ENCODE measurements at places on chromosomes 1 and 21. TPM values are rescaled to one million over a fixed set of nuclear protein-coding genes. Genes with fewer than 3 reads are reported as not detected.

- no peak for DNase-seq
These were observed 214.6 kb upstream of the NFIA start for GRCh38 chr1:60867782-60868181.

- no peak for DNase-seq
These were observed 2.7 kb upstream of the CD58 start for GRCh38 chr1:116573431-116574095.

NR5A2 gene
- 1.7 TPM for total RNA-seq

DNA sequence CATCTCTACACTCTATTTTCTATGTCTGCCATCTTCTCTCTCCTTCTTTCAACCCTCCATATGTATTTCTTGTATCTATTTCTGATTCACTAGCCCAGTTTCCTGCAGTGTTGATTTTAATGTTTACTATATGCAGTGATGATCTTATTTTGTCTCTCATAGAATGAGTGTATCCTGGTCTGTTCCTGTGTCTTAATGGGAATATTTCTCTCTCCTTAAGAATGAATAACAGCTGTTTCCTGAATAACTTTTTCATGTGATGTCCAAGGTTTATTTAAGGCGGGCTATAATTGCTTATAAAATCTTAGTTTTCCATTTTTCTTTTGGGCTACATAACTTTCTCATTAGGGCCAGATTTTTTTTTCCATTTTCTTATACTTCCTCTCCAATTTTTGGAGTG, 144.5 kb downstream of the C1orf21 start:
- DNase-seq: no peak

GRCh38 chr1:119984771-119985170, 84.7 kb downstream of the NOTCH2 start:
- no peak for DNase-seq

GRCh38 chr1:245395680-245396079, 240.9 kb downstream of the KIF26B start:
- DNase-seq: no peak

FAAP20 gene
- 38.7 TPM for total RNA-seq

TMEM9 gene
- total RNA-seq: 20.7 TPM

DNA sequence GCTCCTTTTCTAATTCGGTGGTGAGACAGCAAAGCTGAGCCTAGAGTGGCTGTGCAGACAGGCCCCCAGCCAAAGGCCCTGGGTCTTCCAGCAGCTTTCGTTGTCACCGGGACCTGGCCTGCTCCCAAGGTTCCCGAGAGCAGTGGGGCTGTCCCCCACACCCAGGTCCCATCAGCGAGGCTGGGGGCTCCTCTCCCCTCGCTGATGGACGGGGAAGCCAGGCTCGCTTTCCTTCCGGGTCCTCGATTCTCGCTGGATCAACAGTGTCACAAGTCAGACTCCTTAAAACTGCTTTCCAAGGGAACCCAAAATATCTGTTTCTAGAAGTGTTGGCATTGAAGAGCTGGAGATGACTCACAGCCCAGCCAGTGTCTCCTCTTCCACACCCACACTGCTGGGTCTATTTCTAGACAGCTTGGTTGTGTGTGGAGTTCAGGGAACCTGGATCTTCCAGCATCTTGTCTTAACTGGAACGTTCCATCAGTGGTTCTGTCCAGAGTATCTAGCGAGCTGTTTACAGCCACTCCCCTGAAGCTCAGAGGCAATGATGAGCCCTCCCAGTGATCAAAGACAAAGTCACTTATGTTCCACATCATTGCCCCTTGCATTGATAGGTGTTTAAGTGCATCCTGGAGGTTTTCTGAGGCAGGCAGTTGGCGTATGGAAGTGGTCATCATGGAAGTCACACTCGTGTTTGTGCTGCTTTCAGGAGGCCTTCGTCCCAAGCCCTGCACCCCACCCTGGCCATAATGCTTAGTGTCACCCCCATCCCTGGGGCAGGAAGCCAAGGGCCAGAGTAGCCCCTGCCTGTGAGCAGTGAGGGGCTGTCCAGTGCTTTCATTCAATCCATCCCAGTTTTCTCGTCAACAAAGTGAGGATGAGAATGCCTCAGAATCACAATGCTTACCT, 35.2 kb downstream of the RRP1 start:
- DNase-seq: no peak

UMODL1 gene
- 0.05 TPM for total RNA-seq

GRCh38 chr1:118958140-118958539, 30.0 kb downstream of the TBX15 start:
- no peak for DNase-seq

GRCh38 chr1:204758601-204759000, 73.1 kb upstream of the LRRN2 start:
- no peak for DNase-seq

GRCh38 chr1:155209312-155209721, 822 bp downstream of the MTX1 start:
- no peak for DNase-seq

- no peak for DNase-seq
These were observed 23.6 kb downstream of the LAMC2 start for GRCh38 chr1:183209533-183210158.

DNA sequence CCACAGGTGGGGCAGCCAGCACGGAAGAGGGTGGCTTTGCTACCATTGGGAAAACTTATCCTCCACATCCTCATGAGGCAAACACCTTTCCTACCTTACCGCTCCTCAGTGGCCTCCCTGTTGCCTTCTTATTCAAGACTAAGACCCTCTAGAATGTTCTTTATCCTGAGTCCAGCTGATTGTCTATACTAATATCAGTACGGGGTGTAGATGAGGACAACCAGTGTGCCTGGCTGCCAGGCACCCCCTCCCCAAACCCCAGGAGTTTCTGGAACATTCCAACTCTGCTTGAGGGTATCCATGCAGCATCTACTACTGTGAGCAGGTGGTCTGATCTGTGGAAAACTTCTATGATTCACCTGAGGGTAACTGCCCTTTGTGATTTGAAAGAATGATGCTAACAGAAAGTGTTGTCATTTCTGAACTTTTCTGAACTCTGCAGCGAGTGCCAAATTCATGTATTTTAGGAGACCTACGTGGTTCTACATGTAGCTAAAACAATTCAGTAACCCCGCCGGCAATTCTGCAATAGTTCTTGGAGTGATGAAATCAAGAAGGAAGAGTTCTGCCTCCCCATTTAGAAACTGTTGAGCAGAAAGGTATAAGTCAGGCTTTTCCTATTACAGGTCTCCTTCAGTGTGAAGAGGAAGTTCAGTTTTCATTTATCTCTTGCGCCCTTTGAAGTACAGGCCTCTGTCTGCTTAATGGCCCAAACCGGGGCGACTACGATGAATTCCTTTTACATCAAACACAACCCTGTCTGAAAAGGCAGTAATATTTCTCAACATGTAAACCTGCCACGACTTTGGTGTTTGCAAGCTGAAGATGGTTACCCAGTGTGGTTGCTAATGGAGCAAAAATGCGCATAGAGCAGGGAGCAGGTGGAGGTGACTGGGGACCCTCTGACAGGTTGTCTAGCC, 80.4 kb downstream of the RUNX1 start:
- DNase-seq: no peak

PYHIN1 gene
- total RNA-seq: 0.22 TPM

DNA sequence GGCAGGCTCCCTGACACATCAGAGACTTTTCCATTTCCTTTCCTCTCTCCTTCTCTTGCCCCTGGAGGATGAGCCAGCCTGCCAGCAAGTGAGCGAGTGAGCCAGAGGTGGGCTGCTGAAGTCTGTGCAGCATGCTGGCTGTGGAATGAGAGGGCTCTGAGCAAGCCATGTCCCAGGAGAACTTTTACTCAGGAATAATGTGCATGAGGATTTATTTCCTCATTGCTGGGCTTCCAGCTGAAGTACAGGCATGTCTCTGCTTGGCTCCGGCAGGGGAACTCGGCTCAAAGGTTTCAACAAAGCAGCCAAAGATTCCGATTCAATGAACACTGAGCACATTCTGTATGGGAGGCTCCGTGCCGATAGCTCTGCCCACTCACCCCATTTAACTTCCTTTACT, 43.7 kb downstream of the UBIAD1 start:
- no peak for DNase-seq

GRCh38 chr1:224404916-224405603, 29.5 kb downstream of the WDR26 start:
- DNase-seq: no peak

- DNase-seq: no peak
These were observed 21.9 kb downstream of the PIK3R3 start for GRCh38 chr1:46110521-46110920.

- no peak for DNase-seq
These were observed 54.8 kb upstream of the SYNC start for GRCh38 chr1:32757213-32757895.

DNA sequence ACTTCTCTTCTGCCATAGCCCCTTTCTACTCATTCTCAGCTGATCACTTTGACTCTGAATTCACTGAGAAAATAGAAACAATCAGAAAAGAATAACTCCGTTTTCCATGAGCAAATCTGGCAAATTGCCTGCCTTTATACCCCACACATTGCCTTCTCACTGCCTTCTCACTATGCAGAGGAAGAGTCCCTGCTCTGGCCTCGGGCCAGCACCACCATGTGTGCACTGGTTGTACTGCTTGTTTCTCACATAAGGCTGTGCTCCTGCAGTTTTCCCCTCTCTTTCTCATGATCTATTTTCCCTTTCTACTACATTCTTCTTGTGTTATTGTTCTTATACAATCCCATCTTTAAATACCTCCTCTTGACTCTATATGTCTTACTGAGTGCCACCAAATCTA, 2.3 kb upstream of the HMGCS2 start:
- no peak for DNase-seq

DNA sequence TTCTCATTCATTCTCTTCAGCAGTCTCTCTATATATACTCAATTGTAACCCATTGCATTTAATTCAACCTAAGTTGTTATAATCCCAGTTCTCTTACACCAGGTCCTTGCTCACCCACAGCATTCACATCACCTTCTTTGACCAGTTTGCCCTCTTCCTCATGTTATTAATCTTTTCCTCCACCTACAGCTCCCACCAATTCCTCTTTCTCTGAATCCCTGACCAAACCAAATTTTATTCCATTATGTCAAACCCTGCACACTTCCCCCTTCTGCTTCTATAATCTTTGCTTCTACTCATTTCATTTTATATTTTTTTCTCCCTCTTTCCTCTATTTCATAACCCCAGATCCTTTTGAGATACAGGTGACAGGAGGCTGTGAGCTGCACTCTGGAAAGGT, 1.4 kb downstream of the CD1A start:
- DNase-seq: no peak

GUCA2A gene
- not detected for total RNA-seq

GRCh38 chr1:22534951-22535350, 28.3 kb upstream of the EPHA8 start:
- DNase-seq: no peak

DNA sequence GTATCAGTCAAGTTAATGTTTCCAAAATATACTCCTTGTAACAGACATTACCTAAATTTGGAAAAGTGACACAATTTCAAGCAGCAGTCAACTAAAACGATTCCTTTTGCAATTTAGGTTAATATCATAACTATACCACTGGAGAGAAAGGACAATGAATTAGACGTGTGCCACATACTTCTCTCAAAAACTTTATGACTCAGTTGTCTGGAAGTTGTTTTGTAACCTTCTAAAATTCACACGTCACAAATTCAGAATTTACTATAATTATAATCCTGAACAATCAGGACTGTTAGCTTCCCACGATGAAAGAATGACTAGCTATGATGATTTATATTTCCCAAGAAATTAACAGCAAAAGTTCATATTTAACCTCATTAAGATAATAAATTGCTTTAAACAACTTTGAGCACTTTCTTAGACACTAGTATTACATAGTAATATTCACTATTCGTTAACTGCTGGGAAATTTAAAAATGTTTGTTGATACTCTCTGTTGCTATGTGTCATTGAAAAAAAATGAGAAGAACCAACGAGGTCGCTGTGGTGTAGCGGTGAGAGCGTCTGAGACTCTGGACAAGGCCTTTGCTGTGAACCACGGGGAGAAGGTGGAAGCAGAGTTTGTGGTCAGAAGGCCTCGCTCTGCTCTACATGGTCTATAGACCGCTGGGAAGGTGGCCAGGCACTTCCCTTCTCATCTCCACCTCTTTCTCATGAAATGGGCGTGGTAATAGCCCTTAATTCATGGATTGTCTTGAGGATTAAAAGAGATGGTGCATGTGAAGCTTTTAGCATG, 27.9 kb upstream of the BATF3 start:
- no peak for DNase-seq

- DNase-seq: no peak
These were observed 28.1 kb upstream of the IL10 start for GRCh38 chr1:206800411-206800810.

DNA sequence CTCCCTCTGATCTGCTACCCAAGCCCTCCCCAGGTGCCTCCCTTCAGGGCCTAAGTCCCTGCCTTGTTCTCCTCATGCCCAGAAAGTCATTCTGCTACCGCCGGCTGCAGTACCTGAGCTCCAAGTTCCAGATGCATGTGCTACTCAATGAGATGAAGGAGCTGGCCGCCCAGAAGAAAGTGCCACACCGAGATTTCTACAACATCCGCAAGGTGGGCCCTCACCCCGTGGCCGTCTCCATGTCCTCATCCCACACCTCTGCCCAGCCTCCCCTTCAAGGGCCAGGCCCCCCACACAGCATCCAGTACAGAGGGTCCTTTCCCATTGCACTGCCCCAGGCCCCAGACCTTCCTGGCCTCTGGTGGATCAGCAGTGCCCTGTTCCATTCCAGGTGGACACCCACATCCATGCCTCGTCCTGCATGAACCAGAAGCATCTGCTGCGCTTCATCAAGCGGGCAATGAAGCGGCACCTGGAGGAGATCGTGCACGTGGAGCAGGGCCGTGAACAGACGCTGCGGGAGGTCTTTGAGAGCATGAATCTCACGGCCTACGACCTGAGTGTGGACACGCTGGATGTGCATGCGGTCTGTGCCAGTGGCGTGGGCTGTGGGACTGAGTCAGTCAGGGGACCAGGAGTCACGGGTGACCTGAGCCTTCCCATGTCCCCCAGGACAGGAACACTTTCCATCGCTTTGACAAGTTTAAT, 8.2 kb downstream of the AMPD2 start:
- no peak for DNase-seq

DNA sequence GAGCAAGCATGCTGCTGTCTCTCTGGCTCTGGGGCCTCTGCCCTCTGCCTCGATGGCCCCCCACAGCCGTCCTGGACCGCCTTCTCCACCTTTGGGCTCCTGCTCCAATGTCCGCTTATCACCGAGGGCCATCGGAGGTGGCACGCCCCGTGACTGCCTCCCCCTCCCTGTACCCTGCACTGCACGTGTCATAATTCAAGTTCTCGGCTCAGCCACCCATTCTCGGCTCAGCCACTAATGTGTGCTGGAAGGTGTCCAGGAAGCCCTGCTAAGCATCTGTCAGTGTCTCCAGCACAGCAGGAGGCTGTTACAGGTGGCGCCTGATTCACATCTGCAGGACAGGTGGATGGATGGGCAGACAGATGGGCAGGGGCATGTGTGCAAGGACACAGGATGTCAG, 45.5 kb downstream of the TP73 start:
- DNase-seq: no peak

LCE2C gene
- not detected for total RNA-seq

C1orf198 gene
- total RNA-seq: 43.1 TPM

Measured in Right ventricle myocardium superior (tissue), 1 donor.